ENCODE measurements at places on chromosomes 5 and 9.
A peak's percentile ranks its signal among the peaks of the same experiment; 100 is the strongest.

GRCh38 chr5:73672132-73672531 lies 46.1 kb downstream of the ARHGEF28 start:
- no peak for DNase-seq

- no peak for DNase-seq
These were observed 117.0 kb upstream of the ANKRD55 start for GRCh38 chr5:56350011-56350596.

- DNase-seq, result no peak
These were observed 46.5 kb downstream of the ZNF474 start for GRCh38 chr5:122175852-122176251.

- DNase-seq, result no peak
These were observed 15.8 kb downstream of the ERCC8 start for GRCh38 chr5:60929024-60929423.

DNA sequence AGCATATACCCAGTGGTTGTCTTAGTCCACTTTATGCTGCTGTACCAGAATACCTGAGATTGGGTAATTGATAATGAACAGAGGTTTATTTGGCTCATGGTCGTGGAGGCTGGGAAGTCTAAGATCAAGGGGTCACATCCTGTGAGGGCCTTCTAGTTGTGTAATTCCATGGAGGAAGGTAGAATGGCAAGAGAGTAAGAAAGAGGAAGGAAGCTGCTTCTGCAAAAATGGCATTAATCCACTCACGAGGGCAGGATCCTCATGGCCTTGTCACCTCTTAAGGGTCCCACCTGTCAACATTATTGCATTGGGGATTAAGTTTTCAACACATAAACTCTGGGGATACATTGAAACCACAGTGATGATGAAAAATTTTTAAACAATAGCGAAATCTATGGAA lies 17.0 kb downstream of the BTNL8 start:
- no peak for DNase-seq

DNA sequence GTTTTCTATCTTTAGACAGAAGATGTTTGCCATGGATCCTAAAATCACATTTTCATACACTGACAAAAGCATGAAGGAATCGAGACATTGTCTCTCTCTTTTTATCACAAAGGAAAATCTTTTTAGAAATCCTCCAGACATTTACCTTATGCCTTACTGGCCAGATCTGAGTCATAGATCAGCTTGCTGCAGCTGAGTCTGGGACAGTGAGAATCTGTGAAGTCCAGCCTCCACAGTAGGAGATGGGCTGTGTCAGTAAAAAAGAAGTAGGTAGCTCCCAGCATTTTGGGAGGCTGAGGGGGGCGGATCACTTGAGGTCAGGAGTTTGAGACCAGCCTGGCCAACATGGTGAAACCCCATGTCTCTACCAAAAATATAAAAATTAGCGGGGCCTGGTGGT lies 333.4 kb upstream of the ZNF462 start:
- no peak for DNase-seq

DNA sequence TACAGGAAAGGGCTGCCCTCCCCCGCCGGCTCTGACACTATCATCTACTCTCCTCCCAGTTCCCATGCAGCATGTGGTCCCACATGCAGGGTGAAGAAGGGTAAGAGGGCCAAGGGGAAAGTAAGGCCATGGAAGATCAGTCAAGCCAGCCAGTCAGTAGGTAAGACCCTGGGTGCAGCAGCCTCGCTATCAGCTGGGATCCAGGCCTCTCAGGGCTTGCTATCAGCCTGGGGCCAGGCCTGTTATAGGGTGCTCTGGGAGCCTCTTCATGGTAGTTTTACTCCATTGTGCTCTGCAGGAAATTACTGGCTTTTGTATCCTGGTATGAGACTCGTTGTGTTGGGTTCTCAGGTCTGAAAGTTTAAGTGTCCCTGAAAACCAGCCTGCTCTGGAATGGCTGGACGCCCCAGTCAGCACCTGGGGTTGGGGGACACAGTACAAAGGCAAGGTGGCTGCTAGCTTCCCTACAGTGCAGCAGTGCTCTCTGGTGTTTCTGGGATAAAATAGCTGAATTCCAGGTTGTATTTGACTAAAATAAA lies 21.4 kb downstream of the SLC22A4 start:
- no peak for DNase-seq

GRCh38 chr9:84393266-84393950 lies 52.9 kb upstream of the SLC28A3 start:
- DNase-seq, result no peak

GRCh38 chr5:87361536-87362213 lies 51.1 kb downstream of the CCNH start:
- no peak for DNase-seq

DNA sequence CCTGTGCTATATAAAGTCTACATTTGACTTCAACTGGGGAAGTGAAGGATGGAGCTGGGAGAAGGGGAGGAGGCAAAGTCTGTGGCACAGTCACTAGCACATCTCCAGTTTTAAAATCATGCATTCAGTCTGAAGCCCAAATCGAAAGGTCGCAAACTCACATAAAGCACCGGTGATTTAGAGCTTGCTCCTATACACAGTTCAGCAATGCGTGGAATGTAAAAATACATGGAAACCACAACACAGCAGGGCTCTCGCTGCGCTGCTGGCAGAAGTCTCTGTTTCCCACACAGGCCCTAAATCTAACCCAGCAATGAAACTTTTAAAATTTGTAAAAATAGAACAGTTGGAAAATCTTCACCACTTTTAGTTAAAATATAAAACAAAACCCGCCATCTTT lies 68.2 kb downstream of the EBF1 start:
- DNase-seq, result no peak

- no peak for DNase-seq
These were observed 6.0 kb downstream of the IPPK start for GRCh38 chr9:92663951-92664350.

GRCh38 chr5:125258615-125259014 lies 512.2 kb upstream of the ZNF608 start:
- no peak for DNase-seq

DNA sequence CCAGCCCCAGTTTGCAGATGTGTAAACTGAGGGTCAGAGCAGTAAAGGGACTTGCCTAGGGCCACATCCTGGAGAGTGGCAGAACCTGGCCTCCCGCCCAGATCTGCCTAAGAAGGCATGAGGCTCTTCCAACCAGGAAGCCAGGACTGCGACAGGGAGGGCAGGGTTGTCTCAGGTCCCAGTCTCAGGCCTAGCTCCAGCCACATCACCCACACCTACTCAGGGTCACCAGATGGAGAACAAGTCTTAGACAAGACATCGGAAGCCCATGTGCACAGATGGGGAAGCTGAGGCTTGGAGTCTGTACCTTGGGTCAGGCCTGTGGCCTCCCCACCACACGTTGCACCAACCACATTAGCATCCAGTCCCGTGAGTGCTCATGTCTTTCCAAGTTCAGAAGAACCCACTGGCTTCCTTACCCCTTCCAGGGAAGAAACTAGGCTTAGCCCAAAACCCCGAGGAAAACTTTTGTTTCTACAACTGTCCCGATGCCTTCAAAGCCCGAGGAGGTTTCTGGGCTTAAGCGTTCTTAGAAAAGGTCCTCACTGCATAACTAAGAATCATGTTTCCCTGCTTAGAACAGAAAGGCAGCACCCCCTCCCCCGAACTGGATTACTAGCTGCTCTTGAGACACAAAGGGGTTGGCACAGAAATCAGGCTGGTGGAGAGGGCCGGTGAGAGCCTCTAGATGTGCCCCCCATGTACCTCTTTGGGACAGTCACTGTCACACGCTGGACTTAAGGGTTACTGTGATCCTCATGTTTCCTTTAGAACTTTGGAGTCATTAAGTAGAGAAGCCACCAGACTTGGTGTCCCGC lies 2.2 kb downstream of the FAM78A start:
- DNase-seq, result no peak

DNA sequence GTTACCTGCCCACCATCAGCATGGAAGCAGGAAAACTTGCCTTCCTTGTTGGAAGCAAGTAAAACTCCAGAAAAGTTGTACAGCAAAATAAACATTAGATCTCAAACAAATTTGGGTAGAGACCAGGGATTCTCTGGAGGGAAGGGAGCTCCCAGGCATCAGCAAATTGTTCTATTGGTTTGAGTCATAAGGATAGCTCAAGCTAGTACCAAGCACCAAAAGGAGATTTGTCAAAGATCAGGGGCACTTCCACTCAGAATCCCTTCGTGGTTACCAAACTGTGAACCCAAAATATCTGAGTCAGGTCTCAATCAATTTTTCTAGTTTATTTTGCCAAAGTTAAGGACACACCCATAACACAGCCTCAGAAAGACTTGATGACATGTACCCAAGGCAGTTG lies 37.8 kb downstream of the DNAJB5 start:
- DNase-seq, result no peak

- no peak for DNase-seq
These were observed 50.0 kb downstream of the DMXL1 start for GRCh38 chr5:119120893-119121292.

DNA sequence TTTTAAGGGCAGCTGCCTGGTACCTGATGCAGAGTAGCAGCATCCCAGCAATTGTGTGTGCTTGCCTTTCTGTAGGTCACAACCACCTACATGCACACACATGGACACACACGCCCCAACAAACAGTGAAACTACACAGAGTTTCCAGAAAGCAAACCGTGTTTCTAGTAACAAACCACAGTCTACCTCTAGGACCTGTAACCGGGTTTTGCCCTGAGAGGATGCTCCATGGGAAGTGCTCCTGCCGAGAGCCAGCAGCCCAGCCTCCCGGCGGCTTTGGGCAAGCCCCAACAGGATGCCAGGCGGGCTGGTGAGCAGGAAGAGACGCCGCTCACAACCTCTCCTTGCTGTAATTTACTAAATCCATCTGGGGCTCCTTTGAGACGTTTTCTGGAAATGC lies 4.1 kb upstream of the TCF7 start:
- DNase-seq, result no peak

- DNase-seq, result no peak
These were observed 88.0 kb downstream of the GPR21 start for GRCh38 chr9:123121457-123121856.

DNA sequence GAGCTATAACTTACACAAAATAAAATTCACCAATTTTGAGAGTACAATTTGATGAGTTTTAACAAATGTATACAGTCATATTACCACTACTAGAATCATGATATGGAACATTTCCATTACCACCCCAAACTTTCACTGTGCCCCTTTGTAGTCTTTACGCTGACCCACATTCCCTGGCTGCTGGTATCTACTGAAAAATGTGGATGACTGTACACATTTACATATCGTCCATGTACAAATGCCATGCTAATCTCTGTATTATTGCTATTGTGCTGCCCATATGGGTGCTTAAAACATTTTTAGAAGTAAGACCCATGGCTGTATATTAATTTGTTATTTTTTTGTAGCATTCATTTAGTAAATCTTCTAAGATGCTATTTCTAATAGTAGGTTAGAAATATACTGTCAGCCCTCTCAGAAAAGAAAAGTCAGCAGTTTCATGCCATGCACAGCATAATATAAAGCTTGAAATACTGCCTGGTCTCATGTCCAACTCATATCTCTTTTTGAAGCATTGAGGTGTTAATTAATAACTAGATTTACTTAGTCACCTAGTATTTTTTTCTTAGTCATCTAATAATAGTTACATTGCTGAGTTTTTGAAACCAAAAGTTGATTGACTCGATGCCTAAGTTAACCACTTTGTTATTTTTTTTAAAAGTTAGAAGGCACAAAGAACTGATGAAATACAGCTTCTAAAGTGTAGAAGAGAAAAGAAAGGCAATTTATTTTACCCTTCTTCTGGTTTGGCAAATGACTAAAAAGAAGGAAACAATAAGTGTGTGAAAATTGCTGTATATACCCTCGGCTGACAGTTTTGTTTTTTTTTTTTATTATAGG lies 188.3 kb upstream of the MEF2C start:
- no peak for DNase-seq

DNA sequence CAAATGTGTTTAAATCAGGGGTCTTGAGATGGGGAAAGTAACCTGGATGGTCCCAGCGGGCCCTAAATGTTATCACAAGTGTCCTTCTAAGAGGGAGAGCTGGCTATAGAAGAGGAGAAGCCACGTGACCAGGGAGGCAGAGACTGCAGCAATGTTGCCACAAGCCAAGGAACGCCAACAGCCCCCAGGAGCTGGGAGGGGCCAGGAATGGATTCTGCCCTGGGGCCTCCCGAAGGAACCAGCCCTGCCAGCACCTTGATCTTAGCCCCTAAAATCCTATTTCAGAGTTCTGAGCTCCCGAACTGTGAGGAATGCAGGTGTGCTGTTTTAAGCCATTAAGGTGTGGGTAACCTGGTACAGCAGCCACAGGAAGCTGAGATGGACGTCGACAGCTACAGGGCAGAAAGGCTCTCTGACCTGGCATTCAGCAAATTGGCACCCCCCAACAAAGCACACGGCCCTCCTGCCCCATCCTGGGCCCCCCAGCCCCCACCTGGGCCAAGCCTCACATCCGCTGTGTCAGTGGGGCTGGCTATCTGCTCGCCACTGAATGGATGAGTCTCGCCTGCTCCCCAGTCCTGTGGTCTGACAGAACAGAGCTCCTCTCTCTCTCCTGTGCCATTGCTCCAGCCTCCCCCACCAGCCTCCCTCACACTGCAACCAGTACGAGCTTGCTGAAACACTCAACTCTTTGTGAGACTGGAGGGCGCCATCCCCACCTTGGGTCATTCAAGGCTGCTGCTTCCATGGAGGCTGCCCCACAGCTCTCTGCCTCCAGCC lies 78.8 kb downstream of the ADAMTS2 start:
- DNase-seq, result no peak

DNA sequence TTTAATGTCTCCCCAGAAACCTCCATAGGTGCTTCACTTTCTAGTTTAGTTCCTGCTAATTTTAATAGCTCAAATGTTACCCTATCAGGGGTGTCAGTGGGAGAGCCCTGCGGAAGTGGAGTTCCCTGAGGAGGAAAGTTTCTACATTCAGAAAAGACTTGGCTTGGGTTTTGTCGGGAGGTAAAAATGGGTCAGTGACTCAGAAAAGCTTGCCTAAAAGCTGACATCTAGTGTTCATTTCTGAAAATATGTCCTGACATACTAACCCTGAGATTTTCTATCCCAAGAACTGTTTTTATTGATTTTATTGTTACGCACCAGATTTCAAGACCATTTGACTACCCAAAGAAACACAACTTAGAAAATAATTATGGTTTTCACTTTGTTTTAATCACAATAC lies 40.9 kb upstream of the GLDC start:
- no peak for DNase-seq

GRCh38 chr9:18297056-18297841 lies 176.7 kb upstream of the ADAMTSL1 start:
- peak; percentile 12 for DNase-seq

DNA sequence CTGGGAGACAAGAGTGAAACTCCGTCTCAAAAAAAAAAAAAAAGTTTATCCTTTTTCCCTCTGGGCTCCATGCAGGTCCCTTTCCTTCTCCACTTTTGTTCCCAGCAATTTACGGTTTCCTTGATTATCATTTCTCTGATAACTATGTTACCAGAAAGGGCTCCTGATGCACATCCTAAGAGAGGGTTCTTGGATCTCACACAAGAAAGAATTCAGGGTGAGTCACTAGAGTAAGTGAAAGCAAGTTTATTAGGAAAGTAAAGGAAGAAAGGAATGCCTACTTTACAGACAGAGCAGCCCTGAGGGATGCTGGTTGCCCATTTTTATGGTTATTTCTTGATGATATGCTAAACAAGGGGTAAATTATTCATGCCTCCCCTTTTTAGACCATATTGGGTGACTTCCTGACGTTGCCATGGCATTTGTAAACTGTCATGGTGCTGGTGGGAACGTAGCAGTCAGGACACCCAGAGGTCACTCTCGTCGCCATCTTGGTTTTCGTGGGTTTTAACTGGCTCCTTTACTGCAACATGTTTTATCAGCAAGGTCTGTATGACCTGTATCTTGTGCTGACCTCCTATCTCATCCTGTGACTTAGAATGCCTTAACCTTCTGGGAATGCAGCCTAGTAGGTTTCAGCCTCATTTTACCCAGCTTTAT lies 13.5 kb upstream of the MELK start:
- no peak for DNase-seq
